Stimulated activated CD8-positive, alpha-beta memory T cell treated with anti-CD3 and anti-CD28 coated beads, Interleukin-7, amount 100 ng/mL, for 48 hours (primary cell): ENCODE measurements at places on chromosomes 11 and 22.

- DNase-seq = peak; percentile 73
These were observed 32.3 kb downstream of the NEAT1 start for GRCh38 chr11:65454696-65455456.

DNA sequence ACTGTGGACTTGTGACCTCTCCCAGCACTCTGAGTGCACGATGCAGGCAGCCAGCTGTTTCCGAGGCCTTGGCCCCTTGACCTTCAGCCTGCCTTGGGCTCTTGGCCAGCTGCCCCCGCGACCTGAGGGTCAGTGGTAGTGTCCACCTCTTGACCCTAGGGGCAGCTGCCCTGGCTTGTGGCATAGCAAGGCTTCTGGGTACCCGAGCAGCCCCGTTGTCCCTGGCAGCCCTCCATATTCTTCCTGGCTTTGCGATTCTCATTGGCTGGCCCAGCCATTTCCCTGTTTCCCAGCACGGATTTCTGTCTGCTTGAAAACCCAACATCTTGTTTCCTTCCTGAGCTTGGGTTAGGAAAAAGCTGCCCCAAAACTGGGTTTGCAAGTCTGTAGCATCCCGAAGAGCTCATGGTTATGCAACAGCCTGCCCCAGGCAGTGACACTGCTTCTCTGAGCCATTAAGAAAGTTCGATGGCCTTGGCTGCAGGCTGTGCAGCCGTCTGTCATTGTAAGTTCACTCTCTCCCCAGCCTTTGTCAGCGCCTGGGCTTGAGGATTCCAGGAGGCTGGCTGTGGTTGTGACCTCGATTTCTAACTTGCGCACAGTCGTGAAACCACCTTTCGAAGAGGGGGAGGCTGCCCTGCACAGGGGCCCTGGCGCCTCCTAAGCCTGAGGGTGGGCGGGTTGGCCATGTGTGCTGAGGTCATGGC, 48.8 kb downstream of the FBLN1 start:
- no peak for DNase-seq

DNA sequence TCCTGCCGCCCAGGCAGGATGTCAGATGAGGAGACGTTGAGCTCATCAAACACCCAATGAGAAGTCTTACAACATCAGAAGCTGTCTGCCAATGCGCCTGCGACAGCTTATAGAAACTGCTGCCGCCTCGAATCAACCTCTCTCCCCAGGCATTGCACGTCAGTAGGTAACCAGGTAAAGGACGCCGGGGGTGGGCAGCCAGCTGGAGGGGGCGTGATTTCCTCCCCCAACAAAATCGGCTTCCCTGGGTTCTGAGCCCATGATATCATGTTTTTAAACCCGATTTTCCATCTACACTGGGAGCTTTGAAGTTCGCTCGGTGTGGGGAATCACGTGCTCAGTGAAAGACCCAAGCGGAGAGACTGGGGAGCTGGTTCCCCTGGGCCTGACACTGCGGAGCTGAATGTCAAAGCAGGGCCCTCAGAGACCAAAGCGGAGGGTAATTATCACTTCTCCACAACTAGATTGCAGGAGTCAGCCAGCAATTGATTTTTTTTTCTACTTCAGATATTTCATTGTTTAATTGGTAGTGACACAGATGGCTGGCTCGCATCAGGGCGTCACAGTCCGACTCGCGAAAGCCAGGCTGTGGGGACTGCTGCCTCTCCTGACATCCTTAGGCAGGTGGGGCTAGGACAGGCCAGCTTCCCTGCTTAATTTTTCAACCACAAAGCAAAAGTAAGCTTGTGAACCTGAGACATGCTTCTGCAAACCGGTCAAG, 15.4 kb downstream of the FAM83F start:
- no peak for DNase-seq

DNA sequence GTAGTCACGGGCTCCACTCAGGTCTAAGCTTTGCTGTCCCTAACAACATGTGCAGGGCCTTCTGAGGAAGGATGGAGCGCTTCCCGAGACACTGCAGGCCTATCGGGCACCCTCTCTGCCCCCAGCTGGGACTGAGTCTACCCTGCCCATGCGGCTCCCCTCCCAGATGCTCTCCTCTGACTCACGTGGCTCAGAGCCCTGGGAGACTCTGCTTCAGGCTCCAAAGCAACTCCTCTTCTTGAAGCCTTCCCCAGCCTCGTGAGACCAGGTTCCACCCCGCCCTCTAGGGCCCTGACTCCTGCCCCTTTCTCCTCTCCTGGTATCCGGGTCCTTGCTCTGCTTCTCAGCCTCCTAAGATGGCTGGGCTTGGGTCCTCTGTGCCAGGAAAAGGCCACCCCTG, 28.4 kb upstream of the ARFGAP3 start:
- DNase-seq = no peak

DNA sequence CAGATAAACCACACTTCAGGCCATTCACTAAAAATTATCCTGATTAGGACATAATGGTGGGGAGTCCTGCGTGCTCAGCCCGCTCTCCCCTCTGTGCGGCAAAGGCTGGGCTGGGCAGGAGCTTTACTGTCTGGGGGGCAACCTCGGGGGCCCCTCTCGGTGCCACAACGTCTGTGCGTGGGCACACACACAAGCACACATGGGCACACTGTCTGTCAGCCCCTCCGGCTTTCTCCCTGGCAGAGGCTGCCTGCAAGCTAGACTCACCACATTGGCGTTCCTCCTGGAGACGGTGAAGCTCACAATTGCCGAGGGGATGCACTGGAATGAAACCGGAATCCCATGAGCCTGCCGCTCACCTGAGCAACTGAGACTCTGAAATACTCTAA, 5.2 kb downstream of the MLC1 start:
- DNase-seq = no peak

DNA sequence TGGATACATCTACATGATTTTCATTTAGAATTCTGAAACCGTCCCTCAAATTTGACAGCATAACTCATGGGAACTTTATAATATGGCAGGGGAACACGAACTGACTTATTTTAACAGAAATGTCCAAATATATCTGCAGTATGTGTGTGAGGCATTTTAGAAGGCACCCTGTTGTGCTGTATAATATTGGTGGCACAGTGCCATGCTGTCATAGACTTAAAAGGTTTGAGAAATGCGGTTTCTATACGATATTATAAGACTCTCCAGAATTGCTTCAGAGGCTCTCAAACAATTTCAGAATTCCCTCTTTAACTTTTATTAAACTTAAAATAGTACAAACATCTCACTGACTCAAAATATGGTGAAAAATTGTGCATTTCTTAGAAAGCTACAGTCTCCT, 181.6 kb downstream of the MSANTD4 start:
- no peak for DNase-seq

DNA sequence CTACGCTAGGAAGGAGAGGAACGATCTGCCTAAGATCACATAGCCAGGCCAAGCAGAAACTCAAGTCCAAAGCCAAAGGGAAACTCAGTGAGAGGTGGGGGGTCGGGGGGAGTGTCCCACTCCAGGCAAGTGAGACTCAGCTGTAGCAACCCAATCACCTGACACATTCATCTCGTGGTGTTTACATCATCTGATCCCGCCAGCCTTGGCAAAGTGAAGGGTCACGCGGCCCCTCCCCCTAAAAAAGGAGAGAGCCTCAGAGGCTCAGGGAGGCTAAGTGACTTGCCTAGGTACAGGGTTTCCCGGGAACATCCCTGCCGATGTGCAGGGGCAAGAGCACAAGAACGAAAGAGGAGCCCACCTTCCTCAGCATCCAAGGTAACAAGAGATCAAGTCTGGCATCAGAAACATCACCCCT, 21.5 kb downstream of the MYH9 start:
- no peak for DNase-seq

- no peak for DNase-seq
These were observed 942.3 kb downstream of the NTM start for GRCh38 chr11:132312701-132313111.

- DNase-seq = no peak
These were observed 125.9 kb downstream of the TEAD1 start for GRCh38 chr11:12800032-12800671.

DNA sequence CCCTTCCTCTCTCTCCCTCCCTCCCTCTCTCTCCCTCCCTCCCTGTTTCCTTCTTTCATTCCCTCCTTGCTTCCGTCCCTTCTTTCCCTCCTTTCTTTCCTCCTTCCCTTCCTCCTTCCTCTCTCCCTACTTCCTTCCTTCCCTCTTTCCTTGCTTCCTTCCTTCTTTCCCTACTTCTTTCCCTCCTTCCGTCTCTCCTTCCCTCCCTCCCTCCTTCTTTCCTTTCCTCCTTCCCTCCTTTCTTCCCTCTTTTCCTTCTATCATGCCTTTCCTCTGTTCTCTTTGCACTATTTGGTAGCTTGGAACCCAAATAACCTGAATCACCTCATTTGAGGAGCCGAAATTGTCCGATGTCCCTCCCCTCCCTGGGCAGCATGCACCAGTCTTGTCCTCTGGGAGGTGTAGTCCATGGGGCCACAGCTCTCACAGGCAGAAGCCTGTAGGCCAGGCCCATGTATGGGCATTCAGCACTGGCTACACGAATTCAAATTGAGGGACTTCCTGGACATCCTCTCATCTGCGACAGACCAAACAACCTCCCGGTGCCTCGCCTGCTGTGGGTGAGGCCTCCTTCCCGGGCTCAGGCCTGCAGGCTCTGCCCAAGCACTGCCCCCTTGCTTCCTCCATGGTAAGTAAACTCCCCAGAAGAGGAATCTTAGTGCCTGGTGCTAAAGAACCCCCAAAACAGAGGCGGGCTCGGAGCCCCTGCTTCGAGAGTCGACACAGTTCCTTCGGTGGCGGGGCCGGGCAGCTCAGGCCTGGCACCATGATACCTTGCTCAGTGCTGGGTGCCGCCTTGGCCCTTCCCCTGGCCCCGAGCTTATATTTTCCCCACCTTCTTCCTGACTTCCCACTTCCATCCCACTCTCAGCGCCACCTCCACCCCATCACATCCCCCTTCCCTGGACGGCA, 454.1 kb upstream of the CADM1 start:
- no peak for DNase-seq
